ENCODE measurements at places on chromosomes 12 and 14.

DNA sequence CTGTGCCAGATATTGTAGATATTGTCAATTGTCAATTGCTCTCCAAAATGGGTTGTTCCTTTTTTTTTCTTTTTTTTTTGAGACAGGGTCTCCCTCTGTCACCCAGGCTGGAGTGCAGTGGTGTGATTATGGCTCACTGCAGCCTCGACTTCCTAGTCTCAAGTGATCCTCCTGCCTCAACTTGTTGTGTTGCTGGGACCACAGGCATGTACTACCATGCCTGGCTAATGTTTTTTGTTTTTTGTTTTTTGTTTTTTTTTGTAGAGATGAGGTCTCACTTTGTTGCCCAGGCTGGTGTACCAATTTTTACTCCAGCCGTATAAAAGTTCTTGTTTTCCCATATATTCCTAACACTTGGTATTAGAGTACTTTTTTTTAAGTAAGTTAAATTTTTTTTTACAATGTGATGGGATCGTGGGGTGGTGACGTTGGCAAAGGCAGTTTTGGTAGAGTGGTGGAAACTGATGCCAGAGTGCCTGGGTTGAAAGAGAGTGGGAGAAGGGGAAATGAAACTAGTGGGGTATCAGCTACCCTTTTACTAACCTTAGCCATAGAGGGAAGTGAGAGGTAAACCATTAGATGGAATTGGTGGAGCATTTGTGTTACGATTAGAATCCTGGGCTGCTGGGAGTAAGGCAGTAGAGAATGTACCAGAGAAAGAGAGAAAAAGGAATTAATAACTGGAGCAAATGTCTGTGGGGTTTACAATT lies 33.0 kb upstream of the CFAP54 start:
- no peak for DNase-seq

DNA sequence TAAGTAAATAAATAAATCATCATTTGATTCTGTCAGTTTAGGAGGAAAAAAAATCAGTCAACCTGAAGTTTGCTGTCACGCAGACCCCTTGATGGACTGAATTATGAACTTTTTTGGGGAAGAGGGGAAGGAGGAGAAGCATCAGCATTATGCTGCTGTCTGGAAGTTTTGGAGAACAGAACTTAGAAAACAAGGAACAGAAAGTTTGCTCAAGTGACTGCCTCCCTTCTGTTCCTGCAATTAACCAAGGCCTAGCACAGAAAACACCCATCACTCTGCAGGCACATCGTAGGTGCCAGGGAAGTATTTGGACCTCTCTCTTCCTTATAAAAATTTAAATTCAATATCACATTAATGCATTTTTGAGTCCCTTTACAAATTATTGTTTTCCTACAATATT lies 283.8 kb downstream of the VRK1 start:
- DNase-seq = no peak

DNA sequence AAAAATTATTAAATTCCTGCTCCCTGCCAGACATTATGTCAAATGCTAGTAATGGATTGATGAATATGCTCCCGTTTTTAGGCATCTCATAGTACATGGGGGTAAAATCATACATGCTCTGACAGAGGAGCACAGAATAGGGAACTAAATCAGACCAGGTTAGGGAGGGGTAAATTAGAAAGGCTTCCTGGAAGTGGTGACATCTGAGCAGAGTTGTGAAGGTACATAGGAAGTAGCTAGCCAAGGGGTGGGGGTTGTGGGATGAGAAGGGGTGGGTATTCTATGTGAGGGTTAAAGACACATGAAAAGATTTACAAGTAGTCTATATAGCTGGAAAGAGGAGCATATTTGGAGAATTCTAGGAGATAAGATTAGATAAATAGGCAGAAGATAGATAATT lies 171.7 kb upstream of the FBXO33 start:
- no peak for DNase-seq

DNA sequence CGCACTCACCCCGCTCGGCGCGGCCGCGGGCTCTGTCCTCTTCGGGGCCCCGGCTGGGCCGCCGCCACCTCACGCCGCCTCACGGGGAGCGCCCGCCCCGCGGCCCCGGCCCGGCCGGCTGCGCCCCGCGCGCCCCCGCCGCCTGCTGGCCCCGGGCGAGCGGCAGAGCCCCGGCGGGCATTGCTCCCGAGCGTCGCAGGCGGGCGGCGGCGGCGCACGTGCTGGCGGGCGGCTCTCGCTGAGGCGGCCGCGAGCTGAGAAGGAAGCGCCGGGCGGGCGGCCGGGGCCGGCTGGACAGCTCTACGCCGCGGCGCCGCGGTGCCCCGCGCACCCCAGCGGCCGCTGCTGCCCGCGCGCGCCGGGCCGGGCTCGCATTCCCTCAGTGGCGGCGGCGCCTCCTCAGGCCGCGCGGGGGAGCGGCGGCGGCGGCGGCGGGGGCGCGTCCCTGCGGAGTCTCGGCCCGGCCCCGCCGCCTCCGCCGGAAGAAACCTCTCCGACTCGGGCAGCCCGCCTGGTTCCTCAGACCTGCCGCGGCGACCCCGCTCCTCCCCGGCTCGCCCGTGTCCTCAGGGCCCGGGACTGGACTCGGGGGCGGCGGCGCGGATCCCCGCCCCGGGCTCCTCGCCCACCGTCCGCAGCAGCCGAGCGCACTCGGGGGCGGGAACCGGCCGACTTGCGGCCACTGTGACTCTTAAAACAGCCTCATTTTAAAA lies at the start of gene PITPNM2:
Gene PITPNM2 (minus strand): TSS at position 347 of the 713 bp plus-strand sequence. CDS start 116,500 bp downstream, outside the sequence.
- peak; percentile 66 for DNase-seq

GRCh38 chr12:120920178-120920577 lies 16.0 kb upstream of the SPPL3 start:
- DNase-seq = no peak

- DNase-seq = no peak
Measured at GRCh38 chr14:74065746-74066575, 18.3 kb downstream of the ALDH6A1 start.

- DNase-seq = peak; percentile 5
Measured at GRCh38 chr12:22626406-22626805, 1.4 kb downstream of the ETNK1 start.

GRCh38 chr14:67571275-67571990 lies 28.6 kb downstream of the PIGH start:
- peak; percentile 76 for DNase-seq

- no peak for DNase-seq
Measured at GRCh38 chr14:71050227-71050823, 143.1 kb downstream of the PCNX1 start.

DNA sequence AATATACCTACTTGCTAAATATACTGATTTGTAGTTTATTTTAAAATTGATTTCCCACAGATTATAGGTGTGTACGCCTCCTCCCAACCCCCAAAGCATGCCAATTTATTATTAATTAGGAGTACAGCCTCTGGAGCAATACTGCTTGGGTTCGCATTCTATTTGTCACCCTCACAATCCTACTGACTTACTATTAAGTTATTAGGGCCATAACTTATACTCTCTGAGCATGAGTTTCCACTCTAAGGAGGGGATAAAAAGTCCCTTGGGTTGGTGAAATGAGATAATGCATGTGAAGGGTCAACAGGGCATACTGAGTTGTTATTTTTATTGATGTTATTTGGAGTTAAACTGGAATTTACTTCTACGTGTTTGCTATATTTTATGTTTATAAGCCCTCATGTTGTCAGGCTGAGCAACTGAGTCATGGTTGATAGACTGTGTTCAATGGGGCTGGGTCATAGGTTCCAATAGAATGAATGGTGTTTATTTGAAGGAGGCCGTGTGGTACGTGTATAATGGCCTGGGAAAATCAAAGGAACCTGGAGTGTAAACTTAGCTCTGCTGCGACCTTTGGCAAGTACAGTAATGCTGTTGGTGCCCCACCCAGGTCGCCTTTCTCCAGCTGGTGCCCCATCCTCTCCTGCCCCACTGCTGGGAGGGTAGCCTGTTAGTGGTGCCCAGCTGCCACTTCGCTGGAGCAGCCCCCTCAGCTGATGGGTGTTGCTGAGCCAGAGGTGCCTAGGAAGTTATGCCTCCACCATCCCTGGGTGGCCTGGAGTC lies 99.3 kb upstream of the PTPRB start:
- no peak for DNase-seq

DNA sequence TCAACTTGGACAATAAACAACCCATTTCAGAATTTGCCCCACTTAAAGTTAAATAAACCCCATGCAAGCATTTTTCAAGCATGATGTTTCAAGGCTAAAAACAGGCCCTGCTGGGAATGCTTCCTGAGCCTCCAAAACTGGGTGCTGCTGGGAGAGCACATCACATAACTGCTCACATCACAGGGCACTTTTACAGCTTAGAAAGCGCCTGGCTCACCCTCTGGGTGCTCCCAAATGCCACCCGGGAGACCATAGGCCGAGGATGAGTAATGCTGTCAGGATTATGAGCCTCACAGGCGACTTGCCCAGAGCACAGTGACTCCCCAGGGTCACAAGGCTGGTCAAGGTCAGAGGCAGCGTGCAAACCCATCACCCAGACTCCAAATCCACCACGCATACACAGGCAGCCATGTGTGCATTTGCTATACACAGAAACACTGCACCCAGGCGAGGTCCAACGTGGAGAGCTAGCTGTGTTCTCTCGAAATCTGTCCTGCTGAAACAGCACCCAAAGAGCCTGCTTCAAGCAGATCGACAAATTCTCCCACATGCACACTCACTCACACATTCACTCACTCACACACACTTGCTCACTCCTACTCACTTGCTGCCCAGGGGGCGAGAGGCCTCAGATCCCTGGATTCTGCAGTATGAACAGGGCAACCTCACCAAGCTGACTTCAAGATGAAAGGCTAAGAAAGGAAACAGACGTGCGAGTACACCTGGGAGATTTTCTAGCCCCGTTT lies 58.7 kb downstream of the ITPK1 start:
- no peak for DNase-seq

- DNase-seq = no peak
Measured at GRCh38 chr12:26281320-26281719, 85.9 kb downstream of the SSPN start.

DNA sequence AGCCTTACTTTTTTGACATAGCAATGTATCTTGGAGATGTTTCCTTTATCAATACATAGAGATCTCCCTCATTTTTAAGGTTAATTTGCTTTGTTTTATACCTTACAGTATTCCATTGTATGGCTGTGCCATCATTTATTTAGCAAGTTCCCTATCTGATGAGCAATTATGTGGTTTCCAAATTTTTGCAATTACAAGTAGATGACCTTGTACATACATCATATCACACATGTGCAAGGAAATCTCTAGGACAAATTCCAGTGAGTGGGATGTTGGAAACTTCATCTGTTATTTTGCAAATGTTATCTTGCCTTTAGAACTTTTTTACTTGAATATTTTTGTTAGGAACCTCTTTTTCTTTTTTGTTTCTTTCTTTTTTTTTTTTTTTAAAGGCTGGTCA lies 49.7 kb downstream of the DRAM1 start:
- no peak for DNase-seq

GRCh38 chr14:80930095-80930494 lies 11.4 kb downstream of the CEP128 start:
- no peak for DNase-seq

DNA sequence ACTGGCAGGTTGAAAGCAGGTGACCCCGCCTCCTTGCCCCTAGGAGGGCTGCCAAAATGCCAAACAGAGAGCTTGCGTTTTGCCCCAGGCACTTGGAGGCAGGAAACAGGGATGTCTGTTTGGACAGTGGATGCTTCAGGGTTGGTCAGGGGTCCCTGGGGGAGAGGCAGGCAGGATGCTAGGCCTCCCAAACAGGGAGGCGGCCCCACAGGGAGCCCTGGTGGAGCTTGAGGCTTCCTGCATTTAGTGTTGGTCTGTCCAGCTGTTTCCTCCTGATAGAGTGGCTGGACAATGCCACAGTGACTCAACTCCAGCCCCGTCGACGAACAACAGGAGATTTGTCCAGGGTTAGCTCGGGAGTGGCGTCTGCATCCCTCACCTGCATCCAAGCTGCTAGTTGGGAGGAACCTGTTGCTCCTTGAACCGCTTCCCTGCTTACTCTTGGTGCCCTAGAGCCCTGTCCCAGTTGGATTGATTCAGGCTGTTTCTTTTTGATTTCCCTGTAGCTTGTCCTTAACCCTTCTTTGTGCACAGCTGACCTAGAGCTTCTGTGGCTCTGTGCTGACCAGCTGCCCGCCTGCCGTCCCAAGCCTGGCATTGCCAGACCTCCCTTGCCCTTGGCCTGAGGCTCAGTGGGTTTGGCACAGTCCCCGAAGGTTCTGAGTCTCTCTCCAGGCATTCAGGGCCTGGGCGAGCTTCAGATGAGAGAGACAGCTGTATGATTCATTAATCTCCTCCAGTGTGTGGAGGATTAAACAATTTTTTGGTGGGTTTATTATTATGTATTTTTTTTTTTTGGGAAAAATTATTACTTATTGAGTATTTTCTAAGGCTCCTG lies 45.9 kb downstream of the TSPAN9 start:
- DNase-seq = no peak

DNA sequence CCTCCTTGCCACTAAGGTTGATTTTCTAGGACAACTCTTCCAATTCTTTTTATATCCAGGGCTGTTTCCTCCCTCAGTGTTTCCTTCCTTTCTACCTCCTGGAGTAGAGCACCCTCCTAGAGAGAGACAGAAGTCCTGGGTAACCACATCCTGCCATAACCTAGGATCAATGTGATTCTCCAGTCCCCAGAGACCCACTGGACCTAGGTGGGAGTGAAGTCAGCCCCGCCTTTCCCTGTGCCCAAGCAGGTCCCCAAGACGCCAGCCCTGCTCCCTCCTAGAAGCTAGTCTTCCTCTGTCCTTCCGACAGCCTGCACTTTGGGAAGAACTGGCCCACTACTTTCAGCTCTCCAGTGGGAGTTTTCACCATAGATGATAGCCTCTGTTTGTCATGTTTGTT lies 166.8 kb upstream of the PLEKHG7 start:
- no peak for DNase-seq
